ENCODE measurements at places on chromosomes 4 and X.

DNA sequence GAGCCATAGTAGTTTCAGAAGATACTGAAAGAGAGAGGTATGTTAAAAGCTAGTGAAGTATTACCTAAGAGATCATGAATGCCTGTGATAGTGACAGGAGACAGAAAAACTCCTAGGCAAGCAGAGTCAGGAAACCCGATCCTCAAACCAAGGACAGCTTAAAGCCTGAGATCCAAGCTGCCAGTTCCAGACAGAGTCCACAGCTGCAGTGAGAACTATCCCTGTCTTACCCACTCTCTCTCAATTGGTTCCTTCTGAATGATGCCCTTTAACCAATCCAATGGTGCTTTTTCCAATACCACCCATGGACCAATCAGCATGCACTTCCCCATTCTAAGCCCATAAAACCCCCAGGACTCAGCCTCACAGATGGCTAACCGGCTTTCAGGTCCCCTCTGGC, 90.4 kb upstream of the PCDH10 start:
- DNase-seq = no peak

DNA sequence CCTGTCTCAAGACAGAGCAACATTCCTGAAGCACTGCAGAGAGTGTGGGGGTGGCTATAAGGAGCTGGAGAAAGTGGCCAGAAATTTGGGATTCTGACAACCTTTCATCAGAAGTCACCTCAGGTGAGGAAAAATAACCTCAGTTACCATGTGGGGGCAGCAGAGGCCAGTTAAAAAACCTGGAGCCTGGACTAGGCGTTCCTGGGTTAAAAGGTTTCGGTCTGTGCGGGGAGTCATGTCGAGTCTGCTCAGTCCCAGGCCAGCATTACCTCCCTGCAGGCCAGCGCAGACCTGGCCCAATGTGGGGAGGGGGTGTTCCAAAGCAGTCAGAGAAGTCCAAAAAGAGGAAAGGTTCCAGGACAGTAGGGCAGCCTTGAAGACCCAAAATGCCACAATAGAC, 10.9 kb upstream of the NALF2 start:
- peak; percentile 17 for DNase-seq

DNA sequence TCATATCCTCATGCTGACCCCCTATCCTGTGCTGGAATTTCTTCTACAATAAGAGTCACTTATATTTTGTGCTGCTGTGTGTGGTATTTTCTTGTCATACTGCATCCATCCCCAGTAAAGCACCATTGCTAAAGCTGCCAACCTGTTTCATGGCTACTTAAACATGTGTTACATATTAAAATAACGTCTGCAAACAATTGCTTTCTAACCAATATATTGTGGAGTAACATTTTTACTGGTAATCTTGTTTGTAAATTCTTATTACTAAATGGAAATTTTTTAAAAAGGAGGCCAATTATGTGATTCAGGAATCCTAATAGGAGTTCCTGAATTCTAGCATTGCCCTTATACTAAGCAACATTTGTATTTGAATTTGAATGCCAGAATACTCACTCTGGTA, 160.3 kb upstream of the VEGFC start:
- DNase-seq = no peak

GRCh38 chr4:154719087-154719486, 24.7 kb upstream of the LRAT start:
- peak; percentile 5 for DNase-seq

DNA sequence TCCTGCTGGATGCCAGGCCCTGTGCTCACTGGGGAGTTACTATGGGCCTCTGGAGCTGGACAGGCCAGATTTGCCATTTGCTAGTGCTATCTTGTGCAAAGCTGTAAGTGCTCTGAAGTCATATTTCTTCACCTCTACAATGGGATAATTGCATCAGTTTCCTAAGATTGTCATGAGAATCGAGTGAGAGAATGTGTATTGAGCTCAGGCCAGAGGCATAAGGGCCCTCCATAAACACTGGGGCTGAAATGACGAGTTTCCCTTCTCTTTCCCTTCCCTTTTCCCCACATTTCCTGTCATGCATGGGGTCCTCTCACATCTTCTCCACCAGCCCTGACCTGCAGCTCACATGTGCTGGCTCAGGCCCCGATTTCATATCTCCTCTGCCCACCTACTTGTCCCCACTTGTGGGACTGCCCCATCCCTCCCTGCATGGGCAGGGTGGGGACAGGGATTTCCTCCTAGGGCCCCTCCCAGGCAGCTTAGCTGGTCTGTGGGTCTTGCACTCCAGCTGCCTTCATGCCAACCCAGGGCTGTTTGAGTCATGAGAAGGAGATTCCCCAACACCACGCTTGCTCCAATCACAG, 358.8 kb downstream of the MID1IP1 start:
- DNase-seq = peak; percentile 80

DNA sequence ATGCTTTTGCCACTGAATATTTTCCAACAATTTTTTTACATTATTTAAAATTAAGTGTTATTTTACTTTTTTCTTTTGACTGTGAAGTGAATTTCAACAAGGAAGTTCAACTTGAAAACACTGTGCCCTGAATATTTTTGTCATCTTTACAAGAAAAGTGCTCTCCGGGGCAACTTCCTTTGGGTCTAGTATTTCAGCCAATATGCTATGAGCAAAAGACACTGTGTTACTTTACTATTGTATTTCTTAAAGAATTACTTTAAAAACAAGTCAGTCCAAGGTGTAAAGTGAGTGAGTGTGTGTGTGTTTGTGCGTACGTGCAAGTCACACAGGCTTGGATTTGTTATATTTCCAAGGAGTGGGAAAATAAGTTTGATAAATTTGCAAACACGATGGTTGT, 7.6 kb upstream of the USP53 start:
- DNase-seq = no peak

DNA sequence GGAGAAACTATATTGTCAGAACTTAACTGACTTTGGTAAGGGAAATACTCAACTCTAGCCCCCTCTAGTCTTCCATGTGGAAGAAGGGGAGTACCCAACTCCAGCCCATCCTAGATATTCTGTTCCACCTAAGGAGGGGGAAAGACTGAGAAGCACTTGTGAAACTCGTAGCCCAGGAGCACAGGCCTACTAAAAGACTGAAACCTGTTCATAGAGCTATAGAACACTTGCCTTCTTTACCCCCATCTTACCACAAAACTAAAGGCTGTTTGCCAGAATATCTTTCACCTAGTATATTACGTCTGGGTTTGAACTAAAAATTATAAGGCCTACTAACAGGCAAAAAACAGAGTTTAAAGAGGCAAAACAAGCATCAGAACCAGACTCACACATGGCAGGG, 15.5 kb downstream of the CLDN22 start:
- no peak for DNase-seq

DNA sequence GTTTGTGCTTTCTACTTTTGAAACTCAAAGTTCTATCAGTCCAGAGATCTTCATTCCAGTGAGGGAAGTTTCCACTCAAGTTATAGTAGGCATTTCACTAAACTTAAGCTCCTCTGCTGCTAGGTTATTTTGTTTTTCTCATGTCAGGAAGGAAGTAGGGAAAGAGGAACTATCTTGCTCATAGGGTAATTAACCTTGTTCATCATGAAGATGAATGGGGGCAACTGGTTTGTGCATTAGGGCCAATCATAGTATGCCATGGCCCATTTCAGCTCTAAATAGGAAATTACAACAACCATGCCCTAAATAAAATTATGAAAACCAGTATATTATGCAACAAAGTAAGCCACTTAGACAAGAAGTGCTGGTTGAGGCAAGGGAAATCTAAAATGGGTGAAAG, 804.7 kb upstream of the NDST4 start:
- DNase-seq = no peak

DNA sequence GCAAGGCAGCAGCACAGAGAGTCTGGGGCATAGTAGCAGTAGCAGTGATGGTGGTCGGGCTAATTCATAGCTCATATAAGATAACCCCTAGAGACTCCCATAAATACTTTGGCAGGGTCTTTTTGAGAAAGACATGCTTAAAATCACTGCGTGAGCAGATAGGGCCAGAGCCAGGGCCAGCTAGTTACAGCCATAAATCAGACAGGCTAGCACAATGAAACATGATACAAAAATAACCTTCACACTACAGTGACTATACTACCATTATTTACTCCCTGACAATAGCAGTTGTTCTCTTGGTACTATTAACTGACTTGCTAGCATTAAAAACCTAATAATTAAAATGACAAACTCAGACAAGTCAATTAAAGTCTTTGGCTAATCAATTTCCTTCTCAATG, 295.9 kb downstream of the SMARCA1 start:
- no peak for DNase-seq

DNA sequence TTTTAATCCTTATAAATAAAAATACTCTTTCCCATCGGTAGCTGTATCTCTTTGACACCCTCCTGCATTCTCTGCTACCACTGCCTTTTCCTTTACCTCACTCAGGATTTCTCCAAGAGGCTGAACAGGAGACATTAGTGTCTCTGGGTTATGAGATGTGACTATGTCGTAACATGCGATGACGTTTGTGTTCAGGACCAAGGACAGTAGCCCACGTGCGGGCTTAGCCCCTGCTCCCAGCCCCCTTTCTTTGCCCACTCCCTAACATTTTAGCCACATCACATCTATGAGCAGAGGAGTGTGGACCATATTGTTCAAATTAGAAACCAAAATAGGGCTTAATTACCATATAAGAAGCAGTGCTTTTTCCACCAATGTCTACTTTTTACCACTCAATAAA, 369.3 kb downstream of the FBXW7 start:
- DNase-seq = peak; percentile 44

GRCh38 chrX:133440081-133440796, 24.9 kb upstream of the GPC4 start:
- no peak for DNase-seq

GRCh38 chr4:109432203-109432602, 1.4 kb upstream of the SEC24B start:
- no peak for DNase-seq

GRCh38 chr4:163161536-163162205, 5.0 kb downstream of the NAF1 start:
- peak; percentile 69 for DNase-seq

DNA sequence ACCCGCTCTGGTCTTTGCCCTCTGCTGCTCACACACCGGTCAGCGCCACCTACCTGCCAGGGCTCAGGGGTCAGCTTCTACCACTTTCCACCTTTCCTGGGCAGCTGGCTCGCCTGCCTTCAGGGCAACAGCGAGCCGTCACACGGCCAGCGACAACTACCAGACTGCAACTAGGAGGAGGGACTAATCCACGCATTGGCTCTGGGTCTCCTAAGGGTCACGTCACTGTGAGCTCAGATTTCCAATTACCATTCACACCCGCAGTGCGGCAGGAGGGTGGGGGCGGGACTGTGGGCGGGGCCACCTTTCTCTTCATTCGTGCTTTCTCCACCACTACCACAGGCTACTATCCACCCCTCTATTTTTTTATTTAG, at the start of gene BEX5:
BEX5 (minus strand) TSS at position 172 of the 374 bp plus-strand sequence. CDS start 1,712 bp downstream, outside the sequence.
- peak; percentile 58 for DNase-seq

DNA sequence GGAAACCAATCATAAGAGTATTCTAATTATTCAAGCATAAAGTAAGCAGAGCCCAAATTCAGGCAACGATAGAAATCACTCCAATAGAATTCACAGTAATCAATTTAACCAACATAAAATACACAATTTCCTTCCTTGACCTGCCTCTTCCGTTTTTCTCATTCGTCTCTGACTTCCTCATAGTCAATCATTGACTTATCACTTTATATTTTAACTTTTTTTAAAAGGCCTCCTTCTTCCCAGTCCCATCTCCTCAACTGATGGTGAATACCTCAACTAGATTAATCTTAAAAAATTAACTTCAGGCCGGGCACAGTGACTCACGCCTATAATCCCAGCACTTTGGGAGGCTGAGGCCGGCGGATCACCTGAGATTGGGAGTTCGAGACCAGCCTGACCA, 13.3 kb downstream of the CNOT6L start:
- DNase-seq = no peak

DNA sequence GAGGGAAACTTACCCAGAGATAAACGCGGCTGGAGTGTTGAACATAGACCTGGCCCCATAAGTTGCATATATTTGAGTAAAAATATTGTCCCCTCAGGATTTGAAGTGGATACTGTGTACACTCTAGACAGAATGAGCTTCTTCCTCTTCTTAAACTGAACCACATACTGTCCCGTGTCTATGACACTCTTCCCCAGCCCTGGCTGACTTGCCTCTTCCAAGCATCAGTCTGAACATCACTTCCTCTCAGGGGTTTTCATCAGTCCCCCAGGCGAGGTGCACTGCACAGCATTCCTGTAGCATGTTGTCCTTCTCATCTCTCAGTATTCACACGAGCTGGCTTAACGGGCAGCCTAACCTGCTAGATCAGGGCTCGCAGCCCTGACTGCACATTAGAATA, 80.5 kb upstream of the TMEM150C start:
- DNase-seq = peak; percentile 77

DNA sequence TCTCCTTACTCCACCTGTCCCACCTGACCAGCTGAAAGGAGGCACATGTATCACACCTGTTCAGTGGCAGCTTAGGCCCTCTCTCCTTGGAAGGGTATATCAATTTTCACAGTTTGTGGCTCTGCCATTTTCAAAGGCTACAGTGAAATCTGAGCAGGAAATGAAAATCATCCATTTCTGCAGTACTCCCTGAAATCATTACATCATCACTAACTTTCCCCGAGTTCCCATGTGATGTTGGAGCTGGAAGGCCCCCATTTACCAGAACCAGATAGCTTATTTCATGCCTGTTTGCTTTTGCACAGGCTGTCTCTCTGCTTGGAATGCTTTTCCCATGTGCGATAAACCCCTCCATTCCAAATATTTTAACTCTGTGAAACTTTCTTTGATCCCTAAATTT, 31.0 kb upstream of the STX18 start:
- peak; percentile 51 for DNase-seq

Measured in suppressor macrophage treated with lipopolysaccharide for 1 hour (primary cell).